ENCODE measurements at places on chromosomes 11 and 22.

DNA sequence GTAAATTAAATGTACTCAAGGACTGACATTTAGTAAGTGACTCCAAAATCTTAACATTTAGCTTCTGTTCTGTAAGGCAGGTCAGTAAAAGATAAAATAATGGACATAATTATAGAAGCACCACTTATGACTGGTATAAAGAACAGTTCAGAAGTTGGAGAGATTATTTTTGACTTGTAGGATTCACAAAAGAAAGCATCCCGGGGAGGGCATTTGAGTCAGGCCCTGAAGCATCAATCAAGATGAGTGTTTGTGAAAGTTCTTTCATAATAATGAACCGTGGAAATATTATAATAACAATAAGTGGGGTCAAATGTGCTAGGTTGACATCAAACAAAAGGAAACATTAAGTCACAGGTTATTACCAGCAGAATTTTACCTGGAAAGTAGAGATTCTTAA lies 201.9 kb downstream of the DDX10 start:
- no peaks in the 10 kb centered on the region for H3K4me1 ChIP-seq
- H3K36me3 ChIP-seq: no peaks in the 10 kb centered on the region
- H3K27ac ChIP-seq: no peak overlapping the region
- H3K4me3 ChIP-seq: no peak overlapping the region
- H3K27me3 ChIP-seq: no peaks in the 10 kb centered on the region

- no peak overlapping the region for H3K27ac ChIP-seq
- no peaks in the 10 kb centered on the region for H3K36me3 ChIP-seq
- no peaks in the 10 kb centered on the region for H3K4me1 ChIP-seq
- H3K4me3 ChIP-seq: no peak overlapping the region
Observed at GRCh38 chr11:126426820-126427749, 71.6 kb downstream of the ST3GAL4 start.

GRCh38 chr22:19238900-19239299 lies 52.6 kb downstream of the CLTCL1 start:
- no peaks in the 10 kb centered on the region for H3K4me1 ChIP-seq
- DNase-seq: no peak
- H3K27me3 ChIP-seq: peaks cover 11% of the 10 kb centered on the region
- H3K36me3 ChIP-seq: no peaks in the 10 kb centered on the region
- H3K27ac ChIP-seq: no peak overlapping the region

DNA sequence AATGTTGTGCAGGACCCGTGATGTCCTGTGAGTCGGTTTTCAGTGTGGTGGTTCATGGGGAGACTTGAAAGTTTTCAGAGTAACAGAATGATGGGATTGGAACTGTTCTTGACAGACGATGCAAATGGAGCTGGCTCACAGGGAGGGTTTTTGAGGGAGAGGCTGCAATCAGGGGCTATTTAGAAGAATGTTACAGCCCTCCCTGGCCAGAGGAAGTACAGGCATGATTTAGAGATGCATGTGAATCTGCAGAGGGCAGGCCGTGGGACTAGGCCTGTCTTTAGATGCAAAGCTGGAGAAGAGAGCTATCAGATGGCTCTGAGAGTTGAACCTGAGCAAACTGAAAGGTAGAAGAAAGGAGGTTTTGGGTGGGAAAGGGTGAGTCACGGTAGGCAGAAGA lies 74.6 kb upstream of the YWHAH start:
- no peak for DNase-seq
- no peak overlapping the region for H3K27ac ChIP-seq
- H3K4me1 ChIP-seq: no peaks in the 10 kb centered on the region
- no peak overlapping the region for H3K4me3 ChIP-seq
- no peaks in the 10 kb centered on the region for H3K27me3 ChIP-seq

- H3K4me3 ChIP-seq: no peak overlapping the region
- H3K27me3 ChIP-seq: no peaks in the 10 kb centered on the region
- H3K27ac ChIP-seq: no peak overlapping the region
- DNase-seq: no peak
Observed at GRCh38 chr22:17242641-17243040, 23.4 kb upstream of the ADA2 start.

- H3K36me3 ChIP-seq: no peaks in the 10 kb centered on the region
- no peaks in the 10 kb centered on the region for H3K27me3 ChIP-seq
- H3K27ac ChIP-seq: no peak overlapping the region
- H3K4me3 ChIP-seq: no peak overlapping the region
- no peak for DNase-seq
Observed at GRCh38 chr22:39818094-39818493, 75.5 kb downstream of the ENTHD1 start.

GRCh38 chr22:17906978-17907747 lies 117.2 kb downstream of the MICAL3 start:
- no peaks in the 10 kb centered on the region for H3K4me1 ChIP-seq
- H3K27ac ChIP-seq: no peak overlapping the region
- no peak overlapping the region for H3K4me3 ChIP-seq
- no peak for DNase-seq
- peaks cover 24% of the 10 kb centered on the region for H3K36me3 ChIP-seq

GRCh38 chr22:31097941-31098631 lies 9.3 kb downstream of the SELENOM start:
- H3K36me3 ChIP-seq: no peaks in the 10 kb centered on the region
- no peaks in the 10 kb centered on the region for H3K27me3 ChIP-seq
- H3K4me1 ChIP-seq: no peaks in the 10 kb centered on the region
- no peak overlapping the region for H3K27ac ChIP-seq

- no peaks in the 10 kb centered on the region for H3K36me3 ChIP-seq
- no peaks in the 10 kb centered on the region for H3K27me3 ChIP-seq
- no peak for DNase-seq
- H3K4me1 ChIP-seq: no peaks in the 10 kb centered on the region
- H3K27ac ChIP-seq: no peak overlapping the region
Observed at GRCh38 chr11:69000391-69000790, 12.7 kb downstream of the MRGPRF start.

- no peak overlapping the region for H3K4me3 ChIP-seq
- no peak overlapping the region for H3K27ac ChIP-seq
- H3K4me1 ChIP-seq: no peaks in the 10 kb centered on the region
- H3K36me3 ChIP-seq: peaks cover 2% of the 10 kb centered on the region
- H3K27me3 ChIP-seq: no peaks in the 10 kb centered on the region
- no peak for DNase-seq
Observed at GRCh38 chr11:44221992-44222391, 87.9 kb downstream of the ALX4 start.

DNA sequence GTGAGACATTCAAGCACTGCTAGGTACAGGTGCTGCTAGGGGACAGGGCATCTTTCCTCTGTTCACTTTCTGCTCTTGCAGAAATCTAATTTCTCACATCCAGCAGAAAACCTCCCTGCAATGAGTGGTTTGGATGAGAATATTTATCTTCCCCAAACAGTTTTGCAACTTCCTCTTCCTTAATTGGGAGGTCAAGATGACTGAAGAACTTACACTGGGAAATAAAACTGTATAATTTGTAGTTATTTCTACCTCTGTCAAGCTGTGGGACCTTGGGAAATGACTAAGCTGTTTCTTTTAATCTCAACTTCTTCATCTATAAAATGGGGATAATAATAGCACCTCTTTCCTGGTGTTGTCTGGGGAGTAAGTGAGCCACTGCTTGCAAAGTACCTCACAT lies 69.8 kb downstream of the PRR5L start:
- no peak overlapping the region for H3K4me3 ChIP-seq
- H3K27ac ChIP-seq: no peak overlapping the region
- peaks cover 6% of the 10 kb centered on the region for H3K27me3 ChIP-seq
- H3K36me3 ChIP-seq: no peaks in the 10 kb centered on the region
- H3K4me1 ChIP-seq: peaks cover 2% of the 10 kb centered on the region
- DNase-seq: no peak

- H3K4me3 ChIP-seq: no peak overlapping the region
- H3K27me3 ChIP-seq: no peaks in the 10 kb centered on the region
- H3K27ac ChIP-seq: no peak overlapping the region
- DNase-seq: no peak
- H3K36me3 ChIP-seq: no peaks in the 10 kb centered on the region
- no peaks in the 10 kb centered on the region for H3K4me1 ChIP-seq
Observed at GRCh38 chr22:33209930-33210784, 152.0 kb upstream of the SYN3 start.

DNA sequence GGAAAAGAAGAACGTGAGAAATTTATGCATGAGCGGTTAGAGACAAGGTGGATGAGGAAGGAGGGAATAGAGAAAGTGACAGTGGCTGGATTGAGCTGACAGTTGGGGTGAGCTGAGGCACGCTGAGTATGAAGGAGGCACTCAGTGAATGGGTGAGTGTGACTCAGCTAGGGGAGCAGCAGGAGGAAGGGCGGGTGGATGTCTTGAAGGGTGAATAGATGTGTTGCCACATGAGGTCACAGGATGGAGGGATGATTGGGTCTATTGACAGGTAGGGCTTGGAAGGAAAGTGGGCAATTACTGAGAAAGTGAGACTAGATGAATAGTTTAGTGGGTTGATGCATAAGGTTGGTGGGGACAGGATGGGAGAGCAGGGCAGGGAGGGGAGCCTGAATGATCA lies 8.0 kb downstream of the IFITM10 start:
- DNase-seq: no peak
- no peaks in the 10 kb centered on the region for H3K36me3 ChIP-seq
- no peaks in the 10 kb centered on the region for H3K4me1 ChIP-seq

DNA sequence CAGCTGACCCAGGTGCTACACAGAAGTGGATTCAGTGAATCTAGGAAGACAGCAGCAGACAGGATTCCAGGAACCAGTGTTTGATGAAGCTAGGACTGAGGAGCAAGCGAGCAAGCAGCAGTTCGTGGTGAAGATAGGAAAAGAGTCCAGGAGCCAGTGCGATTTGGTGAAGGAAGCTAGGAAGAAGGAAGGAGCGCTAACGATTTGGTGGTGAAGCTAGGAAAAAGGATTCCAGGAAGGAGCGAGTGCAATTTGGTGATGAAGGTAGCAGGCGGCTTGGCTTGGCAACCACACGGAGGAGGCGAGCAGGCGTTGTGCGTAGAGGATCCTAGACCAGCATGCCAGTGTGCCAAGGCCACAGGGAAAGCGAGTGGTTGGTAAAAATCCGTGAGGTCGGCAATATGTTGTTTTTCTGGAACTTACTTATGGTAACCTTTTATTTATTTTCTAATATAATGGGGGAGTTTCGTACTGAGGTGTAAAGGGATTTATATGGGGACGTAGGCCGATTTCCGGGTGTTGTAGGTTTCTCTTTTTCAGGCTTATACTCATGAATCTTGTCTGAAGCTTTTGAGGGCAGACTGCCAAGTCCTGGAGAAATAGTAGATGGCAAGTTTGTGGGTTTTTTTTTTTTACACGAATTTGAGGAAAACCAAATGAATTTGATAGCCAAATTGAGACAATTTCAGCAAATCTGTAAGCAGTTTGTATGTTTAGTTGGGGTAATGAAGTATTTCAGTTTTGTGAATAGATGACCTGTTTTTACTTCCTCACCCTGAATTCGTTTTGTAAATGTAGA lies 1.7 kb downstream of the MALAT1 start:
- H3K27ac ChIP-seq: peak overlapping the region; percentile 98
- peaks cover 56% of the 10 kb centered on the region for H3K36me3 ChIP-seq
- peaks cover 57% of the 10 kb centered on the region for H3K4me1 ChIP-seq
- DNase-seq: peak; percentile 57

GRCh38 chr22:42933485-42934091 lies 76.5 kb upstream of the ARFGAP3 start:
- H3K4me1 ChIP-seq: peaks cover 34% of the 10 kb centered on the region
- no peaks in the 10 kb centered on the region for H3K27me3 ChIP-seq
- DNase-seq: peak; percentile 29

DNA sequence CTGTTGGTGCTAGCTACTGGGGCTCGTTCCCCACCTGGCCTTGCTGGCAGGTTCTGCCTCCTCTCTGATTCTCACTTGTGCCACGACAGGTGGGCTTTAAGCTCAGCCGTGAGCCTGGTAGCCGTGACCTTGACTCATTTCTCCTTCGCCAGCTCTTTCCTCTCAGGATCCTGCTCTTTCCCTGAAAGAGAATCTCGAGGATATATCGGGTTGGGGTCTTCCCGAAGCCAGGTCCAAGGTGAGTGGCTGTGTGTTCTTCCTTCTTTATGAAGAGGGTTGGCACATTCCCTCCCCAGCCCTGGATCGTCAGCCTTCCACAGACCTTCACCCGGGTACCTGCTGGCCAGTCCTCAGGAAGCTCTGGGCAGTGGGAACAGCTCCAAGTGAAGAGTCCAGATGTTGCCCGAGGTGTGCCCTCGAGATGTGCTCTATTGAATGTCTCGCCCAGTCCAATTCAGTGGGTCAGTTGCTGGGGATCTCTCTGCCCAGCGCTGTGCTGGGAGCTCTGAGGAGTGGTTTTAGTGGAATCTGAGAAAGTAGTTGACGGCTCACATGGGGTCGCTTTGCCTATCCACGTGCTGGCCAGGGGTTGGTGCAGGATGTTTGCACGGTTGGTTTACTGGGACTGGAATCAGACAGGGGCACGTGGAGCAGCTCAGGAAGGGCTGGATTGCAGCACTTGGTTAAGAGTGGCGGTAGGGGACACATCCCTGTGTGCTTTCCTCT lies 1.4 kb downstream of the ZNF74 start:
- DNase-seq: no peak
- H3K27me3 ChIP-seq: no peaks in the 10 kb centered on the region
- H3K4me3 ChIP-seq: no peak overlapping the region
- H3K4me1 ChIP-seq: peaks cover 24% of the 10 kb centered on the region
- no peaks in the 10 kb centered on the region for H3K36me3 ChIP-seq
- no peak overlapping the region for H3K27ac ChIP-seq

DNA sequence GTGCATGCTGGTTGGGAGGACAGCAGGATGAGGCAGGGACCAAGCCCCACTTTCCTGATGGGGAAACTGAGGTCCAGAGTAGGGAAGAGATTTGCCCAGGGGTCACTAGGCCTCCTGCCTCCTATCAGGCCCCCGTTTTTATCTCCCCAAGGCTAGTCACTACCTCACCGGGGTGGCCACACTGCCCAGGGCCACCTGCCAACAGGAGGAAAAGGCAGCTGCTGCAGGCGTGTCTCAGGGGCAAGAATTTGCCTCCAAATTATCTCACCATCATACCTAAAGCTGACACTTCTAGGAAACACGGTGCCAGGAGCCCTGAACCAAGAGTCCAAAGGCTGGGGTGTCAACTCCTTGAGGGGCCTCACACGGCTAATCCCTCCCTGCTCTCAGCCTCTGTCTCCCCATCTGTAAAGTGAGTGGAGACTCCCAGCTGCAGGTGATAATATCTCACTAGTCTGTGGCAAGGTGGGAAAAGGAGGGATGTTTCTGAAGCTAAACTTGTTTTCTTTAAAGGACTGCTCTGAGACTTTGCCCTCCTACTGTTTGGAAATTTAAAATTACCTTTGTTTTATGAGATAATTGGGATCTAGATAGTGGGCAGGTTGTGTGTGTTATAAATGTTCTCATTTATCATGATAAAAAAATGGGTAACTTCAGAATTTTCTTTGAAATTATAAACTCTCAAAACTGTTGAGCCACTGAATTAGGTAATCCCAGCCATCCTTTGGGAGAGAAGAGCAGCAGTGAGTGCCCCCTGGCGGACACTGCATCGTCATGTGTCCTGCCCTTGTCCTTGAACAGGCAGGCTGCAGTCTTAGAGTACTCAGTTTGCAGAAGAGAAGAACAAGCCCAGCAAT lies 60.0 kb downstream of the MYO7A start:
- no peak overlapping the region for H3K4me3 ChIP-seq
- no peaks in the 10 kb centered on the region for H3K4me1 ChIP-seq
- peak; percentile 33 for DNase-seq

DNA sequence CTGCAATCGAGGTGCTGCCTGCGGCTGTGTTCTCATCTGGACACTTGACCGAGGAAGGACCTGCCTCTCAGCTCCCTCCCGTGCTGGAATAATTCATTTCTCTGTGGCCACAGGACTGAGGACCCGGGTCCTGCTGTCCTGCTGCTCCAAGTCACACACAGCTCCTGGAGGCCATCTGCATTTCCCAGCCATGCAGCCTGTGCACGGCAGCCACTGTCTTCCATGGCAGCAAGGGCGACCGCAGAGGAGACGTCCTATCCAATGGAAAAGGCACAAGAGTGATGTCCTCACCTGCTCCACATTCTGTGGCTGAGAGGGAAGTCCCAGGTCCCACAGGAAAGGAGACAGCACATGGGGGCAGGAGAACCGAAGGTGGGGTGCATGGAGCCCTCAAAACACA lies 495.8 kb downstream of the BRD1 start:
- no peaks in the 10 kb centered on the region for H3K4me1 ChIP-seq
- no peaks in the 10 kb centered on the region for H3K36me3 ChIP-seq
- H3K27me3 ChIP-seq: no peaks in the 10 kb centered on the region
